ENCODE measurements at places on chromosomes 6 and 20. TPM values are rescaled to one million over a fixed set of nuclear protein-coding genes. Genes with fewer than 3 reads are reported as not detected.

GRCh38 chr6:81894306-81894705 is 141.8 kb upstream of the TENT5A start:
- no peaks in the 10 kb centered on the region for H3K4me1 ChIP-seq
- no peak overlapping the region for H3K4me3 ChIP-seq
- no peaks in the 10 kb centered on the region for H3K36me3 ChIP-seq

DNA sequence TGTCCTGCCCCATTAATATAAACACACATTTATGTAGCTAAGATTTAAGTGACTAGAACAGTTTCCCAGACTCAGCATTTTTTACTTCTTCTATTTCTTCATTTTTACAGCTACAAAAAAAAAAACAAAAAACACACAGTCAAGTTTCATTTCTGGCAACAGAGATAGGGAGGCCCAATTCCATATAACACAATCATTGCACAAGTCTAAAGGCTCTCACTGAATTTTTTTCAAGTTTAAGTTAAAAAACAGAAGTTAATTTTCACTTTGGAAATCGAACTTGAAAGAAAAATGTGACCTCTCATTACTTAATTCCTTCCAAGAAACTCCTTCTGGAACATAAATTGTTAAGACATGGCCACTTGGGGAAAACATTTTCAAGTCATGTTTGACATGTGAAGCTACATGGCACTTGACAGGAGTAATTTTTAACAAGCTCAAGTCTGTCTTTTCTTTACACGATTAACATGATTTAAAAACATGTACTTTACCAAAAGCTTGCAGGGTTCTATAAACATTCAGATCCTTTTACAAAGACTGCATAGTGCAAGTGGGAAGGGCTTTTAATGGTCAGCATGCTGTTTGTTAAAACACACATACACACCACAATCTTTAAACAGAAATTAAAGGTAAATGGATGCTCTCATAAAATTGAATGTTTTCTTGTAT is 100.1 kb upstream of the CCDC28A start:
- no peak overlapping the region for H3K4me3 ChIP-seq
- H3K27ac ChIP-seq = no peak overlapping the region
- H3K27me3 ChIP-seq = no peaks in the 10 kb centered on the region
- H3K36me3 ChIP-seq = no peaks in the 10 kb centered on the region
- H3K4me1 ChIP-seq = no peaks in the 10 kb centered on the region
- DNase-seq = no peak

GRCh38 chr6:117655380-117655779 is 19.9 kb upstream of the NUS1 start:
- no peaks in the 10 kb centered on the region for H3K27me3 ChIP-seq
- H3K4me1 ChIP-seq = no peaks in the 10 kb centered on the region
- no peak overlapping the region for H3K4me3 ChIP-seq
- no peak for DNase-seq

Gene SIRPD
- total RNA-seq = 0.28 TPM

Gene OR2J3
- total RNA-seq = not detected

Measured in CD4-positive, alpha-beta T cell (primary cell).